ENCODE measurements at places on chromosomes 1 and 21. TPM values are rescaled to one million over a fixed set of nuclear protein-coding genes. Genes with fewer than 3 reads are reported as not detected.

S100A3 gene
- not detected for total RNA-seq

DNA sequence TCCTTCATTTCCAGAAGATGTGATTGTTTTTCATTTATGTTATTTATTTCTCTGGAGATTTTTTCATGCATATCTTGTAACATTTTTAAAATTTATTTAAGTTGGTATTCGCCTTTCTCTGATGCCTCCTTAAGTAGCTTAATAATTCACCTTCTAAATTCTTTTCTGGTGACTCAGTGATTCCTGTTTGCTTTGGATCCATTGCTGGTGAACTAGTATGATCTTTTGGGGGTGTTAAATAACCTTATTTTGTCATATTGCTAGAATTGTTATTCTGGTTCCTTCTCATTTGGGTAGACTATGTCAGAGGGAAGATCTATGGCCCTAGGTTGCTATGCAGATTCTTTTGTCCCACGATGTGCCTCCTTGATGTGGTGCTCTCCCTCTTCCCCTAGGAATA lies 1347.2 kb upstream of the B3GALT2 start:
- no peak for DNase-seq

DNA sequence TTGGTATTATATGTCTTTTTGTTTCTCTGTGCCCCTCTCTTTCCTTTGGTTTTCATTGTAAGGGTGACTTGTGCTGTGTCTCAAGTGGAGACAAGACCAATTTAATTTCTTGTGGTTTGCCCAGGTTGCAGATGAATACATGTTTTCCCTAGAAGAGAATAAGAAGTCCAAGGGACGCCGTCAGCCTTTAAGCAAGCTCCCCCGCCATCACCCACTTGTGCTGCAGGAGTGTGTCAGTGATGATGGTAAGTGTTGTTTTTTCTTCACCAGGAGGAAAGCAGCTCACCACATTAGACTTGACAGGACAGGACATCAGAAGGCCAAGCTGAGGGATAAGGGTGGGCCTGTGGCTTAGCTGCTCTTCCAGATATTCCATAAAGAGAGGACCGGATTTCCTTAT lies 23.8 kb upstream of the ST3GAL3 start:
- no peak for DNase-seq

DNA sequence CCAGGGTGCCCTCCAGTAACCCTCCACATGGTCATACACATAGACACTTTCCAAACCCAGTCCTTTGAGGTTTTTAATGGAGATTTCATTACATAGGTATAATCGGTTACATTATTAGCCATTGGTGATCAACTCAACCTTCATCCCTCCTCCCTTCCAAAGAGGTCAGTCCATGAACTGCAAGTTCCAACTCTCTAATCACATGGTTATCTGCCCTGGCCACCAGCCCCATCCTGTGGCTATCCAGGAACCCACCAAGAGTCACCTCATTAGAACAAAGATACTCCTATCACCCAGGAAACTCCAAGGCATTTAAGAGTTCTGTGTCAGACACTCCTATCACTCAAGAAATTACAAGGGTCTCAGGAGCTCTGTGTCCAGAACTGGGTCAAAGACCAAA lies 12.2 kb downstream of the ATP1A4 start:
- no peak for DNase-seq

DNA sequence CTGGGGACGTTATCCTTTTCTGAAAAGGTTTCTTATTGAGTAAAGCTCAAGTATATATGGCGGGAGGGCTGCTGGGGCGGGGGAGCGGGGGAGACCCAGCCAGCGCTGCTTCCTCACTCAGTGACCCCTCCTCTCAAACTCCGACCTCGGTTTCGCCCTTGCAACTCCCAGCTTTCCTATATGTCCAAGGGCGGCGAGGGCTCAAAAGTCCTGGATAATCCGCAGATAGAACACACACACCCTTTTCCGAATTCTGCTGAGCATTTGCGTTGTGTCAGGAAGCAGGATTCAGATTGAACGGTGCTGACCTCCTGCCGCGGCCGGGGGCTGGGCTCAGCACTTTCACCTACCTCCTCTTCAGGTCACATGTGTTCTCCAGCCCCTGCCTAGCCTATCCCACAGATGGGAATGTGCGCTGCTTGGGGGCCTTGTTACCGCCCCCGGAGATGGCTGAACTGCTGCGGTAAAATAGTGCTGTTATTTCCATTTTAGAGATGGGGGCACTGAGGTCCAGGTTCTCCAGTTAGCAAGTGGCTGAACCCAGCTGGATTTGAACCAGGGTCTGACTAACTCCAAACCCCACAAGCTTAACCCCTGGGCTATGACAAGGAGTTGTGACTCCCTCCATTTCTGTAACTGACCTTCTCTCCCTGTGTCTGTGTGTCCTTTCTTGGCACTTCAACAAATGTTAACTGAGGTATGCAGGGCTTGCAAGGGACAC lies 795 bp upstream of the AHDC1 start:
- no peak for DNase-seq
